ENCODE measurements at places on chromosomes 3 and 15. TPM values are rescaled to one million over a fixed set of nuclear protein-coding genes. Genes with fewer than 3 reads are reported as not detected.

The LPP gene
- 13.3 TPM for total RNA-seq

The KPNA1 gene
- 58.1 TPM for total RNA-seq

The FETUB gene
- 0.23 TPM for total RNA-seq

The SLC2A2 gene
- not detected for total RNA-seq

The IL17RB gene
- total RNA-seq = 0.88 TPM

The MYNN gene
- 9.5 TPM for total RNA-seq

The THSD4 gene
- 30.6 TPM for total RNA-seq

The SERINC4 gene
- 0.15 TPM for total RNA-seq

The KLHL6 gene
- total RNA-seq = 0.01 TPM

The CATSPER2 gene
- total RNA-seq = 0.50 TPM

The TGM4 gene
- total RNA-seq = 0.39 TPM

The RGMA gene
- 0.21 TPM for total RNA-seq

The RETNLB gene
- total RNA-seq = not detected

The CLDN18 gene
- not detected for total RNA-seq

The FBXO40 gene
- total RNA-seq = not detected

The ADGRG7 gene
- not detected for total RNA-seq

The CLDN16 gene
- 0.09 TPM for total RNA-seq

The NME9 gene
- total RNA-seq = not detected

The LCMT2 gene
- total RNA-seq = 6.8 TPM

The SLC12A8 gene
- total RNA-seq = 1.8 TPM

The GUCA1C gene
- total RNA-seq = not detected

The SMCO1 gene
- total RNA-seq = not detected

The FGF7 gene
- total RNA-seq = not detected

The TMEM40 gene
- 0.25 TPM for total RNA-seq

The NTRK3 gene
- total RNA-seq = 23.2 TPM

The RAB6B gene
- 2.2 TPM for total RNA-seq

The TEX9 gene
- 4.9 TPM for total RNA-seq

The A4GNT gene
- total RNA-seq = not detected

The PLSCR4 gene
- 7.3 TPM for total RNA-seq

The SKOR1 gene
- total RNA-seq = not detected

The TLR9 gene
- not detected for total RNA-seq

The LRRN1 gene
- not detected for total RNA-seq

The NAALADL2 gene
- total RNA-seq = not detected

The FMN1 gene
- total RNA-seq = 0.38 TPM

The OR5K2 gene
- not detected for total RNA-seq

The PSTPIP1 gene
- 0.25 TPM for total RNA-seq

The SLTM gene
- total RNA-seq = 83.9 TPM

The SEMA6D gene
- not detected for total RNA-seq

The KY gene
- total RNA-seq = 0.07 TPM
